RPMI7951 (cell line): ENCODE measurements at places on chromosomes 3 and 15. TPM values are rescaled to one million over a fixed set of nuclear protein-coding genes. Genes with fewer than 3 reads are reported as not detected.

DNA sequence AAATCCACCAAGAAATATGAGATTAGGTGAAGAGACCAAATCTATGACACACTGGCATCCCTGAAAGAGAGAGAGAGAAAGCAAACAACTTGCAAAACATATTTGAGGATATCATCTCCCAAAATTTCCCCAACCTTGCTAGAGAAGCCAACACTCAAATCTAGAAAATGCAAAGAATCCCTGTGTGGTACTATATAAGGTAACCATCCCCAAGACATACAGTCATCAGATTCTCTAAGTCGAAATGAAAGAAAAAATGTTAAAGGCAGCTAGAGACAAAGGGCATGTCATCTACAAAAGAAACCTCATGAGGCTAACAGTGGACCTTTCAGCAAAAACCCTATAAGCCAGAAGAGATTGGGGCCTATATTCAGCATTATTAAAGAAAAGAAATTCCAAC lies 622.1 kb upstream of the LMCD1 start:
- no peak for DNase-seq

DNA sequence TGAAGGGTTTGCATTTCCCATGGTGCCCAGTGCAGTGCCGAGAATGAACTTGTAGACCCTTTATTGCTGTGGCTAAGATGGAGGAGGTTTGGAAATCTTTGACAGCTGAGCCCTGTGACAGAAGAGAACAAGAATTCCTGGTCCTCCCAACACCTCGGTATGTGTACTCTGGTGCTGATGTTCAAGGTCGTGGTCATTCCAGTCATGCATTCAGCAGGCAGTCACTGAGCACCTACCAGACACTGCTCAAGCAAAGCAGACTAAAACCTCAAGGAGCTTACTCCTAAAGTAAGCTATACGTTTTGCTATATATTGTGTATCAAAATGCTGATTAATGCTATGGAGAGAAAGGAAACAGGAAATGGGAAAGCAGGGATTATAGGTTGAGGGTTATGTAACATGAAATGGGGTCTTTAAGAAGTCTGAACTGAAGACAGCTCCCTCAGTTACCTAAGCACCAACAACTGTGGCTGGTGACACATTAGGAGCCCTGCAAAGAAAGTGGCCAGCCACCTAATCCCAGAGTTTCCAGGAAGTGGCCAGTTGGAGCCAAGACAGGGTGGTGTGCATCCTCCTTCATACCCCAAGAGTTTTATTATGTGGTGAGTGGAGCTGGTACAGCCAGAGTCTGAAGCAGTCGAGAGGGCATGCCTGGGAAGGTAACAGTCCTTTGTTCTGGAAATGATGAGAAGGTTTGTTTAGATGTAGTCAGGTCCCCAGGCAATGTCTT lies 65.0 kb downstream of the CCNL1 start:
- DNase-seq: no peak

DNA sequence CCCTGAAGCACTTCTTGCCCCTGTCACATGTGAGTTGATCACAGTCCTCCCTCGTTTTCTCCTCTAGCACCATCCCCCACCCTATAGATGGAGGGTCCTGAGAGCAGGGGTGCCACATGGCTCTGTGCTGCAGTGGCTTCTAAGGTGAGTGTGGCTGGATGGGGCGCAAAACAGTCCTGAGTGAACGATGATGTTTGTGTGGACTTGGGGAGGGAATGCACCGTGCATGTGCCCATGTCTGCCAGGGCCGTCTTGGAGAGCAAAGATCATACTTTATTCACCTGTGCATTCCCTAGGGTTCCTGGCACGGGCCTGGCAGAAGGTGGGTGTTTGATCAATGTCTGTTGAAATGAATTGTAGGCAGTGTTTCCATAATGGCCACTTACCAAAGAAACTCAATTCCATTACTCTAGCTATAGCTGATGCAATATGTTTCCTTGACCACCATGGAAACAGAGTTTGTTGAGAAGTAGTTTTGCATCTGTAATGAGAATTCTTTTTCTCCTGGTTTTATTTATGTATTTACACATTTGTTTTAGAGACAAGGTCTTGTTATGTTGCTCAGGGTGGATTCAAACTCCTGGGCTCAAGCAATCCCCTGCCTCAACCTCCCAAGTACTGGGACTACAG lies 58.0 kb downstream of the ABTB1 start:
- DNase-seq: no peak

DNA sequence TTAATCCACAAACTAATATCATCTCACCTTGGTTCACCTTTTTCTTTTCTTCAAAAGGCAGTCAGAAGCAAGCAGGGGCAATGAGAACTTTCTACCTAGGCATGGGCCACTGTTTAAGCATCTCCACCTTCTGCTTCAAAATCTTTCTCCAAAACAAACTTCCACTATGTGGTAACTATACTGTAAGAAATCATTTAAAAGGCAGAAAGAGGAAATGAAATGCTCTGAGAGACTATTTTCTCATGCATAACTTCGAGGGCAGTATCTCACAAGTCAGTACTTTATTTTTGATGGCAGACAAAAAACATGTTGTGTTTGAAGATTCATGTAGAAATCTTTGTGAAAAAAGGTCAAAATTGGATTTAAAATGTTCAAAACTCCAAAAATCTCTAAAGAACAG lies 419.7 kb downstream of the ZBTB20 start:
- no peak for DNase-seq

DNA sequence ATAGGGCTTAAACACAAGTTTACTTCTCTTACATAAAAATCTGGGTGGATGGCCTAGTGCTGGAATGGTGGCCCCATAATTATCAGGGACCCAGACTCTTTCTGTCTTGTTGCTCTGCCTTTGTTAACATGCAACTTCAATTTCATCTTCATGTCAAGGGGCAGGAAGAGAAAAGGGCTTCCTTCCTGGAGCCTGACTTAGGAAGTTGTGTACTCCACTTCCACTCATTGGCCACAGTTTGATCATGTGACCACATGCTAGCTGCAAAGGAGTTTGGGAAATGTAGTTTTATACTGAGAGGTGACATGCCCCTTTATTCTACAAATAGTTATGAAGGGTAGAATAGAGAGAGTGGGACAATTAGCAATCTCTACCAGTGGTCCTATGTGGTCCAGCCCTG lies 39.3 kb downstream of the RHCG start:
- peak; percentile 47 for DNase-seq

- DNase-seq: no peak
These were observed 329.7 kb downstream of the RORA start for GRCh38 chr15:60899322-60899966.

GRCh38 chr3:11221818-11222415 lies 50.3 kb upstream of the ATG7 start:
- DNase-seq: no peak

DNA sequence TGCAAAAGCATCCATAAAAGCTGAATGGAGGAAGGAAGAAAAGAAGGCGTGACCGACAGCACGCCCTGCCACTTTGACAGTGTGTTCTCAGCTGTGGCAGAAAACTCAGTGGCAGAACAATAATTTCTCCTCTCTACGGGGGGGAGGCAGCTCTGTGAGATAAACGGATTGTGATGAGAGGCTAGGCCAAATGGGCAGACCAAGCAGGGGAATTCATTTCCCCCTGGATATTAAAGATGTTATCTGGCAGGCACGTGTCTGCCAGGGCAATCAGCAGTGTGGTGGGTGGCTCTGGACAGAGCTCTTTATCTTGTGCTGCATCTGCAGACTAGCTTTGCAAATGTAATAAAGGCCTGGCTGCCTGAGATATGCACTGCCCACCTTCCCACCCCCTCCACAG lies 1.9 kb upstream of the RMDN3 start:
- DNase-seq: no peak

DNA sequence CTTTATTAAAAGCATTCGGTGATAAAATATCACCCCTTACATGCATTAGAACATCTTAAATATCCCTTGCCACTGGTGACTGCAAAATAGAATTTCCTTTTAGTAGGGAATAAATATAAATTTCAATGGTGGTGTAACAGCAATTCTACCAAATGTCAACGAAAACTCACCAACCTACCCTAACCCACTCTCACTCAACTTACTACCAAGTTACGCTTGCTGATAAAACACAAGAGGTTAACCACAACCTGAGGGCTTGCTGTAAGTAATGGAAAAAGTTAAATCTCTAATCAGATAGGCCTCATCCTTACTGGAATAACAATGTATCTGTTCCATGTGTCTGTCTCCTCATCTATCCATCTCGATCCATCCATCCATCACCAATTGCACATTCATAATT lies 274.7 kb downstream of the FOXP1 start:
- no peak for DNase-seq

DNA sequence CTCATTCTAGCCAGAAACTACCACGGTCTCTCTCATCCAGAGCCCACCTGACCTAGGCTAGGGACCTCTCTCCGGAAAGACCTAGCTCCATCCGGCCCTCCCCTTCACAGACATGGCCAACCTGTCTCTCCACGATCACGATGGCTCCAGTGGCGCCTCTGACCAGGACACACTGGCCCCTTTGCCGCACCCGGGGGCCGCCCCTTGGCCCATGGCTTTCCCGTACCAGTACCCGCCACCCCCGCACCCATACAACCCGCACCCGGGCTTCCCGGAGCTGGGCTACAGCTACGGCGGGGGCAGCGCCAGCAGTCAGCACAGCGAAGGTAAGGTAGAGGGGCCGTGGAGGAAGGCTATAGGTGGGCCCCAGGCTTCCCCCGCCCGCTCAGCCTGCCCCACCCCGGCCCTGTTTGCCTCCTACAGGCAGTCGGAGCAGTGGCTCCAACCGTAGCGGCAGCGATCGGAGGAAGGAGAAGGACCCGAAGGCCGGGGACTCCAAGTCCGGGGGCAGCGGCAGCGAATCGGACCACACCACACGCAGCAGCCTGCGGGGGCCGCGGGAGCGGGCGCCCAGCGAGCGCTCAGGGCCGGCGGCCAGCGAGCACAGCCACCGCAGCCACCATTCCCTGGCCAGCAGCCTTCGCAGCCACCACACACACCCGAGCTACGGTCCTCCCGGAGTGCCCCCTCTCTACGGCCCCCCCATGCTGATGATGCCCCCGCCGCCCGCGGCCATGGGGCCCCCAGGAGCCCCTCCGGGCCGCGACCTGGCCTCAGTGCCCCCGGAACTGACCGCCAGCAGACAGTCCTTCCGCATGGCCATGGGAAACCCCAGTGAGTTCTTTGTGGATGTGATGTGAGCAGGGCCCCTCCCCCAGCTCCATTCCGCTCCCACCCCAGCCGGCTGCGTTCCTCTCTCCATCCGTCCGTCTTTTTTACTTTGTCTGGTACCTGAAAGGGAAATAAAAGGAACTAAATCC lies 4.5 kb upstream of the AP2M1 start:
- DNase-seq: no peak

GRCh38 chr15:63473749-63473998 lies 30.7 kb upstream of the USP3 start:
- no peak for DNase-seq

DNA sequence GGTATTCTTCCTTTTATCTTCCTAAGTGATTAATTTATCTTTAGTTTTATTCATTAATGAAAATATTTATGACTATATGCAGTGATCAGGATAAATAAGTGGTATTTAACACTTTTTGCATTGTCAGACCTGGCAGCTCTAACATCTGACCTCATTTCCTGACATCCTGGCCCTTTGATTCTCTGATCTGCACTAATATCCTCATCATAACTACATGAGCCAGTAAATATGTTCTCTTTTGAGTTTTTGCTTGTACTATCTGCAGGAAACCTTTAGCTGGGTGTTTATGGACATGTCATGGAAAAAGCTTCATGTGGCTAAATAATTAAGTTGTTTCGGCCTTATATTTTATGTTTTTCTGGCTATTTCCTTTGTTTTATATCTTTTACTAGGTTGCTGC lies 10.5 kb downstream of the NKTR start:
- DNase-seq: no peak

- DNase-seq: no peak
These were observed 220.0 kb upstream of the GRM7 start for GRCh38 chr3:6640907-6641306.

DNA sequence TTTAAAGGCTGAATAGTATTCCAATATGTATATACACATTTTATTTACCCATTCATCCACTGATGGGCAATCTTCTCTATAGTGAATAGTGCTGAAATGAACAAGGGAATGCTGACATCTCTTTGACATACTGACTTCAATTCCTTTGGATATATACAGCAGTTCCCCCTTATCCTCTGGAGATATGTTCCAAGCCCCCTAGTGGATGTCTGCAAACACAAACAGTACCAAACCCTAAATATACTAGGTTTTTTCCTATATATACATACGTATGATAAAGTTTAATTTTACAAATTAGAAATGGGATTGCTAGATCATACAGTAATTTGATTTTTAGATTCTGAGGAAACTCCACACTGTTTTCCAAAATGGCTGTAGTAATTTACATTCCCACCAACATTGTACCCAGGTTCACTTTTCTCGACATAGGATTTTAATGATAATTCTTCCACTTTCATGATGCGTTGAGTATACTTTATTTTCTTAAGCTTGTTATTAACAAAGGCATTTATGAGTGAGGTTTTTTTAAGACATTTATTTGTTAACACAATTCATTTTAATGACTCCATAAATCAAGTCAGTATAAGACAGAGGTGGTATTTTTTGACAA lies 38.2 kb downstream of the VPS13C start:
- DNase-seq: peak; percentile 17

- DNase-seq: peak; percentile 46
These were observed at the start of gene ESYT3 for GRCh38 chr3:138434276-138434874. ESYT3 (plus strand) TSS chr3:138434616; CDS start chr3:138434799, 183 bp downstream.

DNA sequence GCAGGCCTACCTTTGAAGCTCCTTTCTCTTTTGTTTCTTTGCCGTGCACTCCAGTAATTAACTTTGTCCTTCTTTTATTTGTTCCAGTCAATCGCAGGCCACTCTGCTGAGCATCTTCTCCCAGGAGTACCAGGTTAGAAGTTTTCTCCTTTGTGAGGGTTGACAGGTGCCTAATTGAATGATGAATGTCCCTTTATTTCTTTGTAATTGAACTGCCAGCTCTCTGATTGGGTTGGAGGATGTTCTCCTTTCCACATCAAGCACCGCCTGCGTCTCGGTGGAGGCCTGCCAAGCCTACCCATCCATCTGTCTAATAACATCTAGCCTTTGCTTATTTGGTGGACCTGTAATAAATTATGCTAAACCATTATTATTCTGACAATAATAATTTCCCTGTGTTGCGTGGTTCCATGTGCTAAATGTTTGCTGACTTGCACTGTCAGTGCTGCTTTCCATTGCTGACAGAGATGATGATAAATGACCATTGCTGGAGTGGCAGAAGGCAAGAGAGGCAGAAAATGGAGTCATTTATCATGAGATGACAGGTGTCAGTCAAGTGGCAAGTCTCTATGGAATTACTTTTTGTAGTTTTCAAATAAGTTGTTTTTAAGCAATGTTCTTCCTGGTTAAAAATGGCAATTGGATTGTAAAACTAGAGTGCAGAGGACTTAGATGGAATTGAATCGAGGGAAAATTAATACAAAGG lies 64.9 kb downstream of the CDIN1 start:
- no peak for DNase-seq

GRCh38 chr15:51971375-51972133 lies at the start of gene LEO1:
LEO1 (minus strand) TSS chr15:51971778; CDS start chr15:51971745, 33 bp downstream.
- DNase-seq: peak; percentile 99

GOLGA6A gene
- not detected in 2 replicates for total RNA-seq

ANKRD34C gene
- not detected in 2 replicates for total RNA-seq

PGBD4 gene
- 1.5 and 2.5 TPM in 2 replicates for total RNA-seq

CPLX3 gene
- not detected in 2 replicates for total RNA-seq

CLRN1 gene
- total RNA-seq: not detected in 2 replicates

SH2D7 gene
- total RNA-seq: not detected in 2 replicates

CD200R1L gene
- not detected in 2 replicates for total RNA-seq

SI gene
- total RNA-seq: not detected in 2 replicates

C3orf70 gene
- 8.2 and 8.4 TPM in 2 replicates for total RNA-seq

PLCB2 gene
- total RNA-seq: 1.4 and 1.6 TPM in 2 replicates
